ENCODE measurements at places on chromosomes 6 and 20. TPM values are rescaled to one million over a fixed set of nuclear protein-coding genes. Genes with fewer than 3 reads are reported as not detected.

Gene VIP
- 1.2 TPM for total RNA-seq

Gene C4B
- total RNA-seq, result 15.6 TPM

Gene NRN1
- total RNA-seq, result 23.9 TPM

Gene KIF25
- total RNA-seq, result 1.8 TPM

Gene SRMS
- total RNA-seq, result not detected

Gene DNAH8
- total RNA-seq, result 2.2 TPM

Gene CST3
- 70.0 TPM for total RNA-seq

Gene BPIFB2
- total RNA-seq, result not detected

Gene MLN
- total RNA-seq, result not detected

Gene PPP1R14C
- 30.2 TPM for total RNA-seq

Gene ERVFRD-1
- total RNA-seq, result 0.04 TPM

Gene SUMO4
- total RNA-seq, result 2.2 TPM

Gene TMEM200A
- total RNA-seq, result 9.2 TPM

Gene RIN2
- 26.0 TPM for total RNA-seq

Gene GTSF1L
- not detected for total RNA-seq
